GM18507 (cell line): ENCODE measurements at places on chromosomes 6 and 20.

DNA sequence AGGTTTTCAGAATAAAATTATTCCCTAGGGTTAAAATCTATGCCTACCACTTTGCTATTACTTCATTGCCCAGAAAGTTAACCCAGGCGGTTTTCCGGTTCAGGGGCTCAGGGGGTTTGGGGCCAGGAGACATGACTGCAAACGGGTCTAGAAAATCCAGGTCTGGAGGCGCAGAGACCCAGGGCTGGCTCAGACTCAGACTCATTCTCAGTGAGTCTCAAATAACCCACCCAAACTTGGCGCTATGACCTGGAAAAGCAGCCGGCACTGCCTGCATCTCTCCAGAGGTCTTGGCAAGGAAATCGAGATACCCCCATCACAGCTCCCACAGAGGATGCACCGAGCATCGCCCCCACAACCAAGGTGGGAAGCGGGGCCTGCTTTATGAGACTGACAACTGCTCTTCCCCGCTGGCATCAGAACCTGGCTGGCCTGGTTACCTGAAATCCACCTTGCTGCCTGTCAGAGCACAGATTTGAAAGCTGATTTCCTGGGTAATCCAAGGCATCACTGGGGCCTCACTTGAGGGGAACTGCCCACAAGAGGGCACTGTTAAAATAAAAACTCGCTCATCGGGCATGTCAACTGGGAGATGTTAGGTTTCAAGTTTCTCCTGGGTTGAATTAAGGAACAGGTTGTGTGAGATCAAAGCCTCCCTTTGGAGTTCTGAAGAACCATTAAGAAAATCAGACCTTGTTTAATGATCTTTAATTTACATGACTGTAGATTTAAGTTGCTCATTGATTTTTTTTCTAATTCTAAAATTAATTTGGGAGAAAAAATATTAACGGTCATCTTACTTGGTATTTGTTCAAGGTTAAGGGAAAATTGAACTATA lies 55.1 kb downstream of the KIF16B start:
- peak; percentile 15 for DNase-seq

DNA sequence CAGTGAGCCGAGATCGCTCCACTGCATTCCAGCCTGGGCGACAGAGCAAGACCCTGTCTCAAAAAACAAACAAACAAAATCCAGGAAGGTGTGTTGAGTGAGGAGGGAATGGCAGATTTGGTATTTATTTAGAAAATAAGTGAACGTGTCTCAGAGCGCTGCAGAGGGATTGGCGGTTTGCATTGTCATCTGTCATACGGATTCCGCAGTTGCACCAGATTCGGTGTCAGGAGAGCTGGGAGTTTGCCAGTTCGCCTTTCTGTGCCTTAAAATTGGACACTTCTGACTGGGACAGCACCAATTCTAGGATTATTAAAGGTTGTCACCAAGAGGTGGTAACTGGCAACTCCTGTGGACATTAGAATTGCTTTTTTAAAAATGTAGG lies 912 bp downstream of the SNRNP48 start:
- DNase-seq, result no peak

GRCh38 chr6:109864050-109864449 lies 114.1 kb upstream of the GPR6 start:
- DNase-seq, result no peak

DNA sequence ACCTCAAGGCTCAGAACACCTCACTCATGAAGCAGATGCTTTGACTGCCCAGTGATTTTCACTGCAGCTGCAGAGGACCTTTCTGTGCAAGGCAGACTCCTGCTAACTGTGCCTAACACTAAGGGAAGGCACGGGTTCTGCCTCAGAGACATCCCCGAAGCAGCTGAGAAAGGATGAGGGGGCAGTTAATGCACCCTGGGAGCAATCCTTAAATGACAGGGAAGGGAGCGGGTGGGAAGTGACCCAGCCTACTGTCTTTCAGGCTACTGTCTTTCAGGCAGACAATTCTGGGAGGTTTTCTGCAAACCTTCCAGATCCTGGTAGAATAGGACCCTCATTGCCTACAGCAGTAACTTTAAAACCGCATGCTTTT lies 55.3 kb downstream of the NDUFAF5 start:
- no peak for DNase-seq

DNA sequence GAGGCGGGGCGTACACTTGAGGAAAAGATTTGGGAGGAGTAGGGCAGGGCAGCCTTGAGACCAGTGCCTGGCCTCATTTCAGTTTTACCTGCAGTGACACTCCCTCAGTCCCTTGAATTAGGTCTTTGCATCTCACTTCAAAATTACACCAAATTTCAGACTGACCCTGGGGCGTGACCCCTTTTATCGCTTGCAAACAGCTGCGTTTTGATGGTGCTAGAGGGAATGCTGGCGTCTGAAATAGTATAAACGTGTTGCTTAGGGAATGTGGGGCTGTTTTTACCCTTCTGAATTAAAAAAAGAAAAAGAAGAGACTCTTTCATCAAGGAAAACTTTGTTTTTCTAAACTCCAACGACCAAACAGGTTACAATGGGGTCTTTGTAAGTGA lies 21.0 kb downstream of the COL9A1 start:
- no peak for DNase-seq
